ENCODE measurements at places on chromosomes 12 and 14.

DNA sequence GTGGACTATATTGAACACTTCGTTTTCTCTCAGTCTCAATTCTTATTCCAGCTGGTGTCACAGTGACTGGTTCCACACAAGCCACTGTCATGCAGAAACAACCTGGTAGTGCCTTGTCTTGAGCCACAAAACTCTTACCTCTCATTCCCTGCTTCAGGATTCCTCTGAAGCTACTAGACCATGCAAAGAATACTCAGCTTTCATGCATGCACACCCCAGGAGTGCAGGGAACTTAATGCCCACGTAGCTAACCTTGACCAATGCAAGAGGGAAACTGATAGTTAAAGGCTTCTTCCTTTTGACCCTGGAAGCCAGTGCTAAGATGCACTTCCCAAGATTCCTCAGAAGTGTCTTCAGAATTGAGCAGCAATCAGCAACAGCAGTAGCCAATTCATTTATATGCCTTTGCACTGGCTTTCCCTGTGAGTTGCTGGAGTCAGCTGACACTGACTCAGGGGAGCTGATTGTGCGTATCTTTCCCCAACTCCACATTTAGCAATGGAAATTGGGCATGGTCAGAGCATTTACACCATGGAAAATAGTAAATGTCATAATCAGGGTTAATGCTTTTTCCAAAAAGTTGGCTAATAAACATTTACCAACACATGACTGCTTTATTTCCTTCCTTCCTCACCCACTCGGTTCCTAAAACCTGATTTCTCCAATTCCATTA lies 113.6 kb upstream of the SLC35F4 start:
- no peak for DNase-seq

DNA sequence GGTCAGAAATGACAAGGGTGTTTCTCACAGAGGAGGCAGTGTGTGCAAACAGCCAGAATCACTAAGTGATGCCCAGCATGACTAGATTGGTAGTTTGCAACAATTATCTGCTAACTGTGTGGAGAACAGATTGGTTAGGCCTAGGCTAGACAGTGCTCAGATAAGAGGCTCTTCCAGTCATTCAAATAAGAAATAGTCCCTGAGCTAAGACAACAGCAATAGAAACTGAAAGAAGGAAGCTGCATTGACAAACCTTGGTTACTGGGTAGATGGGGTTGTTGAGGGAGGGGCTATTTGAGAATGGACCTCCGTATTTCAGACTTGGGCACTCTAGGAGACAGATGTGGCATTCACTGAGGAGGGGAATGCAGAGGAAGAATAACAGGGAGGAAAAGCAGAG lies 255.0 kb upstream of the NPAS3 start:
- DNase-seq = no peak

DNA sequence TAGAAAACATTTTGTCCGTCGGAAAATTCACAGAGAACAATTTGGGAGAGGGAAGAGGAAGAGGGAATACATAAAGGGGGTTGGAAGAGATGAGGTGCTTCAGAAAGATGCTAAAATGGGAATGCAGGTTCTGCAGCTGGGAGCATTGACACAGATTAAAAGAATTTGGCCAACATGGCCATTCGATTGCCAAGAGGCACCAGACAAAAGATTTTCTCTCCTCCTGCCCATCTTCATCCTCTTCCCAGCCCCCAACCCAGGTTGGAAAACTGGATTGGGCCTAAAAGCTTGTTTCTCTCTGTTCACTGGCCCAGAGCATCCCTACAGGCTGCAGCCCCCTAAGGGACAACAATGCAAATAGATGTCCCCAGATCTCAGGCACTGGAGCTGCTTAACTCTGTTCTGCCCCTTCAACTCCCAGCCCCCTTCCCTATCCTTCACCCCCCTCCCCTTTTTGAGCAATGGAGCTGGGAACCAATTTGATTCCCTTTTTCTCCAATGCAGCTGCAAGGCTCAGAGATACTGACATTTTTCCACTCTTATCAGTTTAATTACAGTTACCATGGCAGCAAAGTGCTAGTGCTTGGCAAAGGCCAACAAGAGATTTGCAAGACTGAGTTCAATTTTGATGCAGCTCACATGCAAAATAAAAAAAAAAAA lies 1.9 kb downstream of the LMO3 start:
- no peak for DNase-seq

DNA sequence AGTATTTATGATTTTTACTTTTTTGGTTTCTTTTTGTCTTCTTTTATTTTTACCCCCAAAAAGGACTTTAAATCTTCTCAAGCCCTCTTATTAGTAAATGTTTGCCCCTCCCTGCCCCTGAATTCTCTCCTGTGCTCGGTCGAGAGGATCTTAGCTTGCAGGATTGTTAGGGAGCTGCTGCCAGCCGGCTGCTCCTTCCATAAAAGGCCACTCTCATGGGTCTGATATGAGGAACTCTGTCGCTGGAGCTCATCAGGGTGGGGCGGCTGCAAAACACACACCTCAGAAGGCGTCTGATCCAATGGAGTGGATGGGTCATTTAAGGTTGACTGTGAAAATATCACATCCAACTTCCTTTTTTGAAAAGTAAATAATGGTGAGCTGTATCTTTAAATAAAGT lies 8.5 kb downstream of the LTBR start:
- no peak for DNase-seq

- no peak for DNase-seq
Measured at GRCh38 chr12:90575995-90576394, 379.0 kb downstream of the CCER1 start.

GRCh38 chr12:3165078-3165980 lies 88.2 kb downstream of the TSPAN9 start:
- DNase-seq = no peak

DNA sequence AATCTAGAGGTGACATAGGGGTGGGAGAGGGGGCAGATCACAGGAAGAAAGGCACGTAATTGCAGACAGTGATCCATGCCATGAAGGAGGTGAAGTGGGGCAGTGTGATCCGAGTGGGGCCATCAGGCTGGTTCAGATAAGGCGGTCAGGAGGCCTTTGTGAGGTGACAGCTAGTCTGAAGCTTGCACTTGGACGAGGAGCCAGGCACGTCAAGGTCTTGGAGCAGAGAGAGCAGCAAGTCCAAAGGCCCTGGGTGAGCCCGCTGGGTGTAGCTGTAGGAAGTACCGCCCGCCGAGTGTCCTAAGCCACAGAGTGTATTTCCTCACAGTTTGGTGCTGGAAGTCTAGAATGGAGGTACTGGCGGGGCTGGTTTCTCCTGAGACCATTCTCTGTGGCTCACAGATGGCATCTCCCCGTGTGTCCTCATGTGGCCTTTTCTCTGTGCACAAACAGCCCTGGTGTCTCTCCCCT lies 23.6 kb downstream of the RHOF start:
- no peak for DNase-seq

GRCh38 chr12:64098709-64099354 lies 123.3 kb downstream of the KICS2 start:
- no peak for DNase-seq

- DNase-seq = no peak
Measured at GRCh38 chr14:73800970-73801515, 50.6 kb upstream of the PTGR2 start.

DNA sequence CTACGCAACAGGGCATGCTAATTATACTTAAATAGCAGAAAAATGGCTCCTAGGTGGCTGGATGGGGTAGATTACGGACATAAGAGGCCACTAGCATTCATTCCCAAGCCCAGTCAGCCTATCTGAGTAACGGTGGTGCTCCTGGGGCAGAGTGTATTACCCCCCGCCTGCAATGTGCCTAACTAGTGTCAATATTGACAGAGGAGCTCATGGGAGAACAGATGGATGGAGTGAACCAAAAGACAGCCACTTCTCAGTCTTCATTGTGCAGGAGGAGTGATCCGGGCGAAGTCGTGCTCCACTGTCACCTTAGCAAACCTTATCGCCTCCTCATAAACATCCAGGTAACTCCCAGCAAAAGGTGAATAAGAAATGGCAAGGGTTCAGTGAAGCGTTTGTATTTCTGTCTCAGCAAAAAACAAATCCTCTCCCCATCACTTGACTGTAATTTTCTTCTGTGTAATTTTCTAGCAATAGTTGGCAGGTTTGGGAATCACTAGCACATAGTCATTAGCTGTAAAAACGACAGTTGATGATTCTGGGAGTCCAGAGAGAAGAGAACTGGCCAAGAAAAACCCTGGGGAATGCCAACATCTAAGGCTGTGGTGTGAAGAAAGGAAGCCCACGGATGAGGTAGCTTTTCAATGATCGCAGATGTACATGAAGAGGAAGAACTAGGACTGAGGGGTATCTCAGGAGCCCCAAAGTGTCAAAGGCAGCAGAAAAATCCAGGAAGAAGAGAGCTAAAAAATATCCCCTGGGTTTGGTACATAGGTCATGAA lies 126.6 kb upstream of the BCL2L14 start:
- DNase-seq = no peak

DNA sequence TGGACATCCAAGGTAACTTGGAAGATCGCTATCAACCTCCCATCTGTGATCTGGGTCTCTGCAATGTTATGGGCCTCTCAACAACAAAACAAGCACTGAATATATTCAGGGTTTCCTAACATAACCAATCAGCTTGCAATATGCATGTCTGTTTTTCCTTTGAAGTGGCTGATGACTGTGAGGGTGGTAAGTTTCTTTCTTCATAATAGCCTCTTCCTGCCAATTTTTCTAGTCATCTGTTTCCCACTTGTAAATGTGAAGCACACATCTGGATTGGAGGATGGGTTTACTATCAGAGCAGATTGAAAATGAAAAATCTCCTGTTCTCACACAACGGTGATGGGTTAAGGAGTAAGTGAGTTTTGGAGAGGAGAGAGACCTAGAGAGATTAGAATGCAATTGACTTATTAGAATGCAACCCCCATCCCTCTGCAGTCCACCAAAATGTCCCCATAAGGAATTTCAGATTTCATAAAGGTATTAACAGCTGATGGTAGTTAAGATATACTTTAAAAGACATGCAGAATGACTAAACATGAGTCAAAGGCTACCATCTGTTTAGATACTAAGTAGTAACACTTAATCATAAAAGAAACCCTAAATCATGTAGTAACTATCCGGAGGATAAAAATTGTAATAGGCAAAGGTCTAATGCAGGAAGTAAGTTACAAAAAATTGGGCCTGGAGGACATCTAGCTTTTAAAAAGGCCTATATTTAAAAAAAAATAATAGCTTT lies 58.4 kb upstream of the SAV1 start:
- no peak for DNase-seq

DNA sequence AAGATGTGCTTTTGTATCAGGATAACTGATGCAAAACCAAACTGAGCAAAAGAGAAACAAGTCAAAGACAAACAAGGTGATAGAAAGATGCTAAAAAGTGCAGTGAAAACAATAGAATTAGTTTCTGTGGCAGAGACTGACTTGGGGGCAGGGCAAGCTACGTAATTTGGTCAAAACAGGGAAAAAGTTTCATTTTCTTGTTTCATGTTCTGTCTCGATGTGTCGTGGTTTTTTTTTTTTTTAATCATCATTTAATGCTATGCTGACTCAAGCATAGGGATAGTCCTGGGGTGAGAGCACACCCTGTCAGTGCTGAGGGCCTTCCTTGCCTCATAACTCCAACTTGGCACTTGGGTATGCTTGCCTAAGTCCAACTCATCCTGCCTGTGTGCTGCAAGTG lies 144.1 kb upstream of the PTPRQ start:
- no peak for DNase-seq

- no peak for DNase-seq
Measured at GRCh38 chr14:58574623-58575022, 63.1 kb upstream of the DACT1 start.

DNA sequence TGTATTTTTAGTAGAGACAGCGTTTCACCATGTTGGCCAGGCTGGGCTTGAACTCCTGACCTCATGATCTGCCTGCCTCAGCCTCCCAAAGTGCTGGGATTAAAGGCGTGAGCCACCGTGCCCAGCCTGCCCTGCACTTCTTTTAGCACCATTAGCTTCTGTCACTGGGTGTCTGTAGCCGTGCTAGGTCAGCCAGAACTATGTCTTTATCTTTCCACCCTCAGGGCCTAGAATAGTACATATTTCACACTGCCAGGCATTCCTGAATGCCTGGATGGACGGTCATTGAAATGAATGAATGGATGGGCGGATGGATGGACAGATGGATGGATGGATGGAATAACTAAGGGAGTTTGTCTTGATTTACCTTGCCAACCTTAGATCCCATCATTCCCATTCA lies 33.7 kb downstream of the FBXL14 start:
- no peak for DNase-seq

DNA sequence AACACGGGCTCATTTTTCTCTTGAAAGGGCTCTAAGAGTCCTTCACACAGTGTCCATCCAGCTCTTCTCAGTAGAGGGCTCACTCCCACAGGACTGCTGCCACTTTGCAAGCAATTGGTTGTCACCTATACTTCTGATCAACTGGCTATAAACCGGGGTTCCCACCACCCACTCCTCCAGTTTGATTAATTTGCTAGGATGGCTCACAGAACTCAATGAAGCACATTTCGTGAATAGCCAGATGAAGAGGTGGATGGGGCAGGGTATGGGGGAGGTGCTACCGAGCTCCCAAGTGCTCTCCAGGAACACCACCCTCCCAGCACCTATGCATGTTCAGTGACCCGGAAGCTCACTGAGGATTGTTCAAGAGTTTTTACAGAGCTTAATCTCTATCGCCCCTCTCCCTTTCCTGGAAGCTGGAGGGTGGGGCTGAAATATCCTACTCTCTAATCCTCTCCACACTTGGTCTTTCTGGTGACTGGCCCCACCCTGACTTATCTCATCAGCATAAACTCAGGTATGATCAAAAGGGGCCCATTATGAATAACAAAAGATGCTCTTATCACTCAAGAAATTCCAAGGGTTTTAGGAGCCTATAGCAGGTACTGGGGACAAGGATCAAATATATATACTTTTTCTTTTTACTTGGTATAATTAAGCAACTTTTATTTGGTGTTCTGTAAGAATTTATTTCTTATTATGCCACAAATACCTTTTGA lies 13.9 kb upstream of the EGLN3 start:
- no peak for DNase-seq

DNA sequence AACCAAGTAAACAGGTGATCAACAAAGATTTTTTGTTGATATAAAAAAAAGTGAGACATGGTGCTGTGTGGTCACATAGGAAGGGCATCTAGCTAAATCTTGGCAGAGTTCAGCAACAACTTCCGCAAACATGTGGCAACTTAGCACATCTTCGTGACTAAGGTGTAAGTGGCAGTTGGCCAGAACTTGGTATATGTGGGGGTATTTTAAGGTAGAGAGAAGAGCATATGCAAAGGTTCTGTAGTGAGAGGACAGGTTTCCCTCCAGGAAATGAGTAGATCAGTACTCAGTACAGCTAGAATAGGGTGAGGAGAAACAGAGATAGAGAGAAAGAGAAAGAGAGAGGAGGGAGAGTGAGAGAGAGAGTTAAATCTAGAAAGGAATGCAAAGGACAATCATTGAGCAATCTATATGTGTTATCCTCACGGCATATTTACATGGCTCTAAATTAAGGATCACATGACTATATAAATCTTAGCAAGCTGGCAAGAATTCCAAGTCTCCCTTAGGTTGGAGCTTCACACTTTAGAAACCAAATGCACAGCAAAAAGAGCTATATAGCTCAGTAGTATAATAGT lies 227.7 kb upstream of the HMGA2 start:
- DNase-seq = no peak

GRCh38 chr12:107645630-107646333 lies 39.8 kb upstream of the PWP1 start:
- no peak for DNase-seq
